ENCODE measurements at places on chromosomes 6 and 20.

DNA sequence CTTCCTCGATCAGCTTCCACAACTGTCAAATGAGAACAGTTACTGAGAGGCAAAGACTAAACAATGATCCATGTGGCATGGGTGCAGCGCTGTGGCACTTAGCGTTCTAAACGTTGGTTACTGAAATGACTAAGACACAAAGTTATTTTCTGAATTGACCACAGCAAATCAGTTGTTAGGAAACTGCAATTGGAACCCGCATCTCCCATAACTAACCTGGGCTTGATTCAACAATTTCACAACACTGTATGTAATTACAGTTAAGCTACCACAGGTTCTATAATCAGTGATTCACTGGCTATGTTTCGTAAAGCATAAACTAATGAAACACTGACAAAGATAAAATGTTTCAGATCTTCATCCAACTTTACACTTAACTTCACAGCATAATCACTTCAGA, 12.5 kb downstream of the WDR27 start:
- no peak for DNase-seq

DNA sequence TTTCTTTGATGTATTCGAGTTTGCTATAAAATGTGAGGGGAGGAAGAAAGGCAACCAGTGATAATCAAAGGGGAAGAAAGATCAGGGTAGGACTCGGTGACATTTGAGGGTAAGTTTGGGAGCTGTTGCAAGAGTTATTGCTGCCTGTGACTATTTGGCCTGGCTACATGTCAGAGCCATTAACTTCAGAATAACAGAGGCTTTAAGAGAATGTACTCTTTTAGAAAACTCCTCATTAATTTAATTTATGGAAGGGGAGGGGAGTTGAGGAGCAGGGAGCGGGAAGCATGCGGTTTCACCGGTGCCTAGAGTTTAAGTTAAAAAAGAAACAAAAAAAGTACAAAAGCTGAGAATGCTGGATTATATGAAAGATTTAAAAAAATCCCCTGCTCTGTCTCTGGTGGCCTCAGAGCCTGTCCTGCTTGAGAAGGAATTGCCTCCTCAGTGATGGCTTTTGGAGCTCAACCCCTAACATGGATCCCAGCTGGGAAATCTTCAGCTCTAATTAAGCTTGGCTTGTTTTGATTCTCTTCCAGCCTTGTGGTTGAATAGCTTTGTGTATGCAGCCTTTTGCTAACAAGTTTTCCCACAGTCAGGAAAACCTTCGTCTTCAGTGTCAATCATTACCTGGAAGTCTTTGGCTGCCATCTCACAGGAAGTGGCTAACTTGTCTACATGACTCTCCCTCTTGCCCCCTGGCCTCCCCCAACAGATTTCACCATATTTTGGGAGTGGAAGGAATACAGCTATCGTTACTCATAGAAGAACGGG, 238.2 kb downstream of the SOX4 start:
- no peak for DNase-seq

- no peak for DNase-seq
Measured at GRCh38 chr6:15854826-15855710, 192.2 kb upstream of the DTNBP1 start.

- DNase-seq = no peak
Measured at GRCh38 chr6:28326371-28326948, 9.5 kb downstream of the ZSCAN31 start.

DNA sequence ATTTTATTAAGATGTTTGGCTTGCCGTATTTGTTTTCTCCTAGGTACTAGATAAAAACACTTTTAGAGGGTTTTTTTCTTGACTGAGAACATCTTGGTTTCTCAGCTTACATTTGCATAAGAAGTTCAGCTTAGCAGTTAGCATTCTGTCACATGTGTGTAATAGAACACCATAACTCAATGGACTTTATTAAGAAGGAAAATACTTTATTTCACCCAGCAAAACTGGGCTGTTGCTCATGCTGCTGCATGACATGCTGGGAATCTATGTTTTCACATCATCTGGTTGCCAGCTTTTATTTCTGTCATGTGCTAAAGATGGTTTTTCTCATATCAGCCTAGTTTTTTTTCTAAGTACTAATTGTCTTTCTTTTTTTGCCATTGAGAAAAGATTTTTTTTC, 144.6 kb downstream of the UTRN start:
- DNase-seq = no peak

DNA sequence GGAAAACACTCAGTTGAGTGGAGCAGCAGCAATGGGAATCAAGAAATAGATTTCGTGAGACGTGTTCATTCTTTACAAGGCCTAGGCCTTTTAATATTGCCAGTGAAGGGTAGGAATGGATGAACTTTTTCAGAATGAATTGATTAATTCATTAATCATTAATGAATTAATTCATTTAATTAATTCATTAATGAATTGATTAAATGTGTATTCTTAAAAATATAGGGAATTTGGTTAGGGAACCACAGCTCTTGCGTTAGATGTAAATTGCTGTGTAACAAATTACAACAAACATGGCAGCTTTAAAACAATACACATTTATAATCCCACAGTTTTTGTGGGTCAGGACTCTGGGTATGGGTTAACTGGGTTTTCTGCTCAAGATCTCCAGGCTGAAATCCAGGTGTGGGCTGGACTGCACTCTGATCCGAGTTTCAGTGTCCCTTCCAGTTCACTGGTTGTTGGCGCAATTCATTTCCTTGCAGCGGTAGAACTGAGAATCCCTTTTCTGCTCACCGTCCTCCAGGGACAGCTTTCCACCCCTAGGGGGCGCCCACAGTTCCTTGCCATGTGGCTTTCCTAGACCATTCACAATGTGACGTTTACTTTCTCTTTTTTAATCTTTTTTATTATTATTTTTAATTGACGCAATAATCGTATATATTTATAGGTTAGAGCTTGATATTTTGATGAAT, 32.8 kb upstream of the BCAS1 start:
- peak; percentile 15 for DNase-seq

DNA sequence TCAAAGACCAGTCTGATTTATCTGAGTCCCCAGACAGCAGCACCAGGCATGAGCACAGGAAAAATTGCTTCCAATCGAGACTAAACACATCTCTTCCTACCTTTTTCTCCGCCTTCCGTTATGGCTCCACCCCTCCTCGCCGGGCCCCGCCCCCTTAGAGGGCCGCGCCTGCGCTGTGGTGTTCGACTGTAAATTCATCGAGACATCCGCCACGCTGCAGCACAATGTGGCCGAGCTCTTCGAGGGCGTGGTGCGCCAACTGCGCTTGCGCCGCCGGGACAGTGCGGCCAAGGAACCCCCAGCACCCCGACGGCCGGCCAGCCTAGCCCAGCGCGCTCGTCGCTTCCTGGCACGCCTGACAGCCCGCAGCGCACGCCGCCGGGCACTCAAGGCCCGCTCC, 8.9 kb downstream of the REM1 start:
- no peak for DNase-seq

- no peak for DNase-seq
Measured at GRCh38 chr20:19275630-19276071, 63.2 kb downstream of the SLC24A3 start.

DNA sequence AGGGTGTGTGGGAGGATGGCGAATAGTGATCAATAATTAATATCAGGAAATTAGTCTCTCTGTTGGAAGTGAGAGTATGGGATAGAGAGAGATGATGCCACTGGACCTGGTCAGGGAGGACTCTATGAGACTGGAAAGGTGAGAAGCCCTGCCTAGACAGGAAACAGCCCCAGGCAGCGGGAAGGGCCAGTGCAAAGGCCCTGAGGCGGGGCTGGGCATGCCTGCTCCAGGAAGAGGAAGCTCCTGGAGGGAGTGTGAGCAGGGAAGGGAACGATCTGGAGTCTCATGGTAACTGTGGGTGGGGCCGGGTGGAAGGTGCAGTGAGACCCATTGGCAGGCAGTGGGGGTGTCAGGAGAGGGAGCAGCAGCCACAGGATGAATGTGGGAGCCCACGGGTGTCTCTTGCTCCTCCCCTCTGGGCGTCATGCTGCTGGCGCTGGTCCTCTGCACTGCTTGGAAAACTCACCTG, 1.8 kb upstream of the CST3 start:
- no peak for DNase-seq

DNA sequence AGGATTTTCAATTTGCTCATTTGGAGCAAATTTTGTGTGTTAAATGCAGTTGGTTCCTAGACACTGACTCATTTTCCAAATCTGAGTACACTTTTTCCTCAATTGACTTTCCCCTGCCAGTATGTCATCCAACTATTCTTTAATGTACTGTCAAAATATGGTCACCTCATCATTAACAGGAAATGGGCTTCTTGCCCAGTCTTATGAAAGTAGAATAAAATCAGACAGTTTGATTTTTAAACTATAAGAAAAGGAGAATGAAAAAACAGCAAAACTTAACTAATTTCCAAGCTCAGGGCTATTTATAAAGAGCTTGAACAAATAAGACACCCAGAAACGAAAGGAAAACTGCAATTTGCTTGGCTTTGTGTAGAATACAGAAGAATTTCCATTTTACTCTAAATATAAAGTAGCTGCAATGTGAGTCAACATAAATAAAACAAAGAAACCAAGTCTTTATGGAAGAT, 43.7 kb upstream of the RAB23 start:
- DNase-seq = no peak

DNA sequence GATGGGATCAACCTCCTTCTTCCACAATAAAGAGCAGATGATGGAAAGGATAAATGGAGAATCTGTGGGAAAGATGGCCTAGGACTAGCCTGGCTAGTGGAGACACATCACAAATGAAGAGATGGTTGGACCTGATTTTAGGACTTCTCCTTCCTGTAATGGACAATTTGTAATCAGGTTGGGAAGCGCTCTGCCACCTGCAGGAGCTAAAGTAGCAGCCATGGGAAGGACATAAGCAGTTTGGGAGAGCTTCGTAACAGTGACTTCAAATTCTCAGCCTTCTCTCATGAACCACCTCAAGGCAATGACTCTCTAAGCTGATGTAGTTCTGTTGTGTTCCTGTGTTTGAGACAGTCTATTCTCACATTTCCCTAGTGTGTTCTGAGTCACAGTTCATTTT, 137.9 kb upstream of the BMP2 start:
- no peak for DNase-seq

- no peak for DNase-seq
Measured at GRCh38 chr6:39790772-39791171, 1.4 kb upstream of the DAAM2 start.

DNA sequence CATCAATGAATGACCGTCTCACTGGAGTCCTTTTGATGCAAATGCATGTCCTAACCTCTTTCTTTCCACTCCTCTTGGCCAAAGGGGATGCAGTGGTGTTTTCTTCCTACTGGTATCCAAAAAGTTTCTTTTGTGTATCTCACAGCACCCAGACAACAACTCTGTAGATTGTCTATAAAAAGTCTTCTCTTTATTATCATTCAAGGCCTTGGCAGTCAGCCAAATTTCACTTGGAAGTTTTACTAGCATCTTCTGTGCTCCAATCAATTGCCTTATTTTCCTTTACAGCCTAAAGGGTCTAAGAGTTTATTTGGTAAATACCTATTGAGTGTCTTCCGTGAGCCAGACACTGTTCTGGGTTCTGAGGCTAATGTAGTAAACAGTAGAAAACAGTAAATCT, 150.2 kb upstream of the RNF217 start:
- no peak for DNase-seq

GRCh38 chr6:17165383-17165782, 63.5 kb downstream of the STMND1 start:
- no peak for DNase-seq

- DNase-seq = no peak
Measured at GRCh38 chr20:47330933-47331708, 25.4 kb downstream of the ZMYND8 start.

- DNase-seq = no peak
Measured at GRCh38 chr6:74091136-74091793, 395.3 kb downstream of the CD109 start.

- DNase-seq = no peak
Measured at GRCh38 chr6:13355999-13356785, 27.9 kb upstream of the TBC1D7 start.

GRCh38 chr6:113893866-113894265, 36.7 kb downstream of the MARCKS start:
- DNase-seq = no peak

DNA sequence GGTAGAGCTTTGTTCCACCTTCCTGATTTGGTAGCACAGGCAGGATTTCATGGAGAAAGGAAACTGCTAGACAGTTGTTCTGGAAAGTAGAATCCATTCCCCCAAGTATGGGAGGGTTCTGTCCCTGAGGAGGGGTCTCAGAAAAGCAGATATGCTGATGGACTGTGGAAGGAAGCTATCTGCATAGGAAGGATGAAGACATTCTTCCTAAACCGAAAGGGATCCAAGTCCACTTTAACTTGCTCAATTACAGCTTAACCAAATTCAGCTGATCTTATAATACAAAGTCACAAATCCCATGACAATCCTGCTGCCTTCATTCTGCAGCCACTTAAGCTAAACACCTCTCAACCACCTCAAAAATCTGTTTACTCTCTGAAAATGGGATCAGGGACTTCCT, 2.6 kb downstream of the MAN1A1 start:
- no peak for DNase-seq

- DNase-seq = no peak
Measured at GRCh38 chr6:35454391-35455110, 2.4 kb downstream of the FANCE start.

GRCh38 chr6:39411465-39411864, 89.0 kb upstream of the KCNK16 start:
- no peak for DNase-seq

DNA sequence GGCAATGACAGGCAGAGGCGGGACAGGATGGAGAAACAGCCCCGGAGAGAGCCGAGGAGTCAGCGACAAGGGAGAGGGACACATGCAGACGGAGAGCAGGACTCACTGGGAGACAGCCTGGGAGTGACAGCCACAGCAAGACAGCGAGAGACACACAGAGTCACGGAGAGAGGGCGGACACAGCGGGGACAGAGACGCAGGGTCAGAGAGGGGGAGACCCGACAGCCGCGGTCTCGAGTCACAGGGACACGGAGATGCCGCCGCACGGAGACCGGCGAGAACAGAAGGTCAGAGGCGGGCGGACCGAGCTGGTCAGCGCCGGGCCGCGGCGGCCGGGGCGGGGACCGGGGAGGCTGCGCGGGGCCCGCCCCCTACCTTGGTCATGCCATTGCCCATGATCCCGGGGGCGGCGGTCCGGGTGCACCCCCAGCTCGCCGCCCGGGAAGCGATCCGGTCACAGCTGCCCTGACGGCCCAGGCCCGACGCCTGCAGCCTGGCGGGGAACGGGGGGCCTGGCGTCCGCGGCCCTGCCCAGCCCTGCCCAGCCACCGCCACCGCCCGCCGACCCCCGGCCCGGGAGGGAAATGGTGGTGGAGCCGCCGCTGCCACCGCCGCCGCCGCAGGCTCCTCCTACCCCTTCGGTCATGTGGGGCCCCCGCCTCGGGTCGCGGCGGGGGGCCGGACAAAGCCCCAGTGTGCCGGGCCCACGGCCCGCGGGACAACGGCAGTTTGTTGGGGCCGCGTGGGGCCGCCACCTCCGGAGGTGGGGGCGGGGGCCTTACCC, at the start of the genes DUSP15 and TTLL9:
Gene DUSP15 (minus strand): TSS at position 586 of the 784 bp plus-strand sequence. CDS start 190 bp downstream, at position 396.
Gene TTLL9 (plus strand): TSS at position 693 of the 784 bp plus-strand sequence. CDS start 493 bp downstream, outside the sequence.
- no peak for DNase-seq

Data from activated CD8-positive, alpha-beta memory T cell treated with anti-CD3 and anti-CD28 coated beads for 1 hour (primary cell).